ENCODE measurements at places on chromosomes 5 and 9.

DNA sequence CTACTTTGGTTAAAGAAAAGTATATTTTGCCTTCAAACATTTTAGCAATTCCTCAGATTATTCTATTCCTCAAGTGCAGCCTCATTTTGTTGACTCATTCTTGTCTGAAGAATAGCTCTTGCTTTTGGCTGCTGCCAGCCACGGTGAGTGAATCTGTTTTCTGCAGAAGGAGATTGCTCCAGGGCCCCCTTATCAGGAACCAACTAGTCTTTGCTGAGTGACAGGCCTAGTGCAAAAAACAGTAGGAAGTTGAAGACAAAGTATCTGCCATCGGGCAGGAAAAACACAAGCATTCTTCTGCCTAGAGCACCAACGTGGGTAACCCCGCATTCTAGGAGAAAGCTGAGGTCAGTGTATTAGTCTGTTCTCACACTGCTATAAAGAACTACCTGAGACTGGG is 42.3 kb downstream of the ZNF883 start:
- no peak for DNase-seq

DNA sequence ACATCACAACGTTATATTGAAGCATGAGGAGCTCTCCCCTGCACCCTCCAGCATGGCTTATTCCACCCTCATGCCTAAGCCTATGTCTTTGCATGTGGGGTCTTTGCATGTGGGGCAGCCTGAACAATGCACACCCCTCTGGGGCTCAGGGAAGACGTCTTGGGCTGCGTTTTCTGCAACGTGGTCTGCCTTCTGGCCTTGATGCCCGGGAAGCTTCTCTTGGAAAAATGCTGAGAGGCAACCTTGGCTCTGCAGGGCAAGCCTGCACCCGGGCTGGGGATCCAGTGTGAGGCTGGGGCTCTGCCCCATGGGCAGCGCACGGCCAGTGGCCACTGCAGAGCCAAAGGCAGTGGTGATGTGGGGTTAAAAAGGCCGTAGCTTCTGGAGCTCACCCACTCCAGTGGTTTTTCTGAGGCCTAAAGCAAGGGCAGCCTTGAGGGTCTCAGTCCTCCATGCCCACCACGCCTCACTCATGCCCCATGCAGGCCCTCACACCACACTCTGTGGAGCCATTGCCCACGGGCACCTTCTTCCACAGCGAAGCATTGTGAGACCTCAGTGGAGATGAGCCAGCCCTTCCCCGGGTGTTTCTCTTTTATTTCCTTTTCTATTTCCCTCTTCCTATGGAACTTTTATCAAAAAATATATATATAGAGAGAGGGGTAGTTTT is 112.2 kb downstream of the MRPL36 start:
- no peak for DNase-seq

DNA sequence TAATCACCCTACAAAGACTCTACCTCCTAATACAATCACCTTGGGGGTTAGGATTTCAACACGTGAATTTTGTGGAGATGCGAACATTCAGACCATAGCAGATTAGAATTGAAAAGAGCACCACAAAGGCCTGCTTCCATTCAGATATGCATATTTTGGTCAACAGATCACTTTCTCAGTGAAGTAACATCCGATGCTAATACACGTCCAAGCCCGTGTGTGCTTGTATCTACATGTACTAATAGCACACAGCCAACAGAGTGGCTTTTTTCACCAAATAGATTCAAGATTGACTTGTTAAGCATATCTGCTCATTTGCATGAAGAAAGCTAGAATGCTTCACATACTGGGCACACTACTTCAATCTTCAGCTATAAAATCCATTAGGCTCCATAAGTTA is 35.6 kb upstream of the SSBP2 start:
- no peak for DNase-seq

- DNase-seq: no peak
Observed at GRCh38 chr5:35285011-35285410, 54.7 kb upstream of the PRLR start.

- no peak for DNase-seq
Observed at GRCh38 chr5:66967826-66968262, 228.8 kb downstream of the CD180 start.
